ENCODE measurements at places on chromosomes 11 and 22. TPM values are rescaled to one million over a fixed set of nuclear protein-coding genes. Genes with fewer than 3 reads are reported as not detected.

DNA sequence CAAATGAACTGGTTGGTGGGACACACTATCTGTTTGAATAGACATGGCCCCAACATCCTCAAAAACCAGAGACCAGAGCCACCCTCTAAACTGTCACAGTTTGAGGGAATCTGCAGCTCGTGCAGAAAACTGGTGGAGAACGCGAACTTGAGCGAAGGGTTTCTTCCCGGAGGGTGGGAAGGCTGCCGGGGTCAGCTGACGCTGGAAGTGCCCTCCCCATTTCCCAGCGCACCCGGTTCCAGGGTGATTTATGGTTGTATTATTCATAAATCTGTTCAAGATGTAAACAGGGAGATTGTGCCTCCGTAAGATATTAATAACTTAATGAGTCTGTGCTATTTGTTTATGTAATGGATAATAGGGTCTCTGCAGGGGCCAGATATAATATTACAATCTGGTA is 1396.7 kb downstream of the BRD1 start:
- H3K27ac ChIP-seq: no peak overlapping the region
- no peaks in the 10 kb centered on the region for H3K4me1 ChIP-seq
- no peaks in the 10 kb centered on the region for H3K36me3 ChIP-seq
- DNase-seq: no peak

Gene BIRC3
- 39.6 TPM for total RNA-seq

GRCh38 chr11:32116668-32117067 is 25.8 kb downstream of the RCN1 start:
- peaks cover 5% of the 10 kb centered on the region for H3K4me1 ChIP-seq
- no peak overlapping the region for H3K27ac ChIP-seq
- DNase-seq: no peak
- peaks cover 24% of the 10 kb centered on the region for H3K27me3 ChIP-seq
- no peak overlapping the region for H3K4me3 ChIP-seq

DNA sequence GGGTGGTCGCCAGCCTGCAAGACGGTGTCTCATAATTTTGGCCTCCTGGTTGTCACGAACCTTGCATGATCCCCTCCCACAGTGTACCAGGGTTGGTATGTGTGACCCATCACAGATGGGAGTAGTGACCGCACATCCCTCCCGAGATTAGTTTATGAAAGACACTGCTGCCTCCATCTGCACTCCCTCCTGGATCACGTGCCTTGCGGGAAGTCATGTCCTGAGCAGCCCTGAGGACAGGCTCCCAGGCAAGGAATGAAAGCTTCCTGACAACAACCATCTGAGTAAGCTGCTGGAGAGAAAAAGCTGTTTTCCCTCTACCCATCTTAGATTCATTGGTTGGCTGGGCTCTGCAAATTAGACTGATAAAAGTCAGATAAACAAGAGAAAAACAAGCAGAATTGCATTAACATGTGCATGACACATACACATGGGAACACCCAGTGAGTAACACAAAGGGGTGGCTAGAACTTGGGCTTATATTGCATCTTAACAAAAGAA is 14.4 kb upstream of the PAMR1 start:
- H3K4me1 ChIP-seq: no peaks in the 10 kb centered on the region
- H3K27ac ChIP-seq: no peak overlapping the region
- no peak for DNase-seq

DNA sequence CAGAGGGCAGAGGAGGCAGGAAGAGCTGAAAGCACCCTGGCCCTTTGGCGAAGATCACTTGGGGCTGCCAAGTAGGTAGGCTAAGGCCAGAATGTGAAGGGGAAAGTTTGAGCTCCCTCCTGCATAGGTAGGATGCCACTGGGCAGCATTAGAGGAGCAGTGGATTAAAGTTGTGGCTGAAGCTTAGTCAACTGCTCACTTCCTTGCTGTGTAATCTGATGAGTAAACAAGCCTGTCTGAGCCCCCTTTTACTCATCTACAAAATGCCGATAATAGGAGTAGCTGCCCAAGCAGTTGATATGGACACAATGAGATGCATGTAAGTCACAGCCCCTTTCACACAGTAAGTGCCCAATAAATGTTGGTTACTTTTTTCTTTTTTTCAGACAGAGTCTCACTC is 216.4 kb downstream of the MN1 start:
- no peak for DNase-seq
- no peaks in the 10 kb centered on the region for H3K27me3 ChIP-seq
- H3K27ac ChIP-seq: no peak overlapping the region
- H3K4me3 ChIP-seq: no peak overlapping the region

DNA sequence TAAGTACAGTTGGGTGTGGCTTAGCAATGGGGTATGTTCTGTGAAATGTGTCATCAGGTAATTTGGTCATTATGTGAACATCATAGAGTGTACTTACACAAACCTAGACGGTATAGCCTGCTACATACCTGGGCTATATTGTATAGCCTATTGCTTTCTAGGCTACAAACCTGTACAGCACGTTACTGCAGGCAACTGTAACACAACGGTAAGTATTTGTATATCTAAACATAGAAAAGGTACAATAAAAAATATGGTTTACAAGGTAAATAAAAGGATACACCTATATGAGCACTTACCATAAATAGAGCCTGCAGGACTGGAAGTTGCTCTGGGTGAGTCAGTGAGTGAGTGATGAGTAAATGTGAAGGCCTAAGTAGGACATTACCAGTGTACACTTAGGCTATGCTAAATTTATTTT is 73.1 kb upstream of the GDPD4 start:
- H3K27me3 ChIP-seq: no peaks in the 10 kb centered on the region
- no peak for DNase-seq
- H3K4me3 ChIP-seq: no peak overlapping the region
